GM12878 (cell line): ENCODE measurements at places on chromosomes 13 and 19.
A peak's percentile ranks its signal among the peaks of the same experiment; 100 is the strongest.

GRCh38 chr19:3964256-3965194 lies 6.4 kb downstream of the DAPK3 start:
- no peak for DNase-seq
- no peak overlapping the region for H3K4me3 ChIP-seq
- H3K27ac ChIP-seq, result no peak overlapping the region
- H3K4me1 ChIP-seq, result no peaks in the 10 kb centered on the region; the same call in 1 of the 2 replicates

- H3K36me3 ChIP-seq, result no peaks in the 10 kb centered on the region
- peaks cover 17% of the 10 kb centered on the region for H3K4me1 ChIP-seq
- H3K27ac ChIP-seq, result no peak overlapping the region
- no peak overlapping the region for H3K4me3 ChIP-seq
- no peaks in the 10 kb centered on the region for H3K27me3 ChIP-seq
Observed at GRCh38 chr19:6091771-6092291, 18.5 kb downstream of the RFX2 start.

DNA sequence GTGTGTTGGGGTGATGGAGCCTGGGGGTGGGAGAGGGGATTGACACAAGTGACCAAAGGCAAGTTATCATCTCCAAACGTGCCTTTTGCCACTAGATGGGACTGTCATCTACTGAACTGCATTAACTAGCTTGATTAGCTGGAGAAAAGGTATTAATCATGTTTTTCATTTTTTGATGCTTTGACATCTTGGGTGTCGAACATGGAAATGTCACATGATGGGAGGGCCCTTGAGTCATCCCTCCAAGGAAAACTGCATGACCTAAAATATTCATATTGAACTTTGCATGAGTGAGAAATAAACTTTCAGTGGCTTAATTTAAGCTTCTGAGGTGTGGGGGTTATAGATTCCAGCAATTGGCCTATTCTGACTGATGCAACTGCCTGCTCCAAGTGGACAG lies 73.3 kb downstream of the ALOX5AP start:
- H3K36me3 ChIP-seq, result no peaks in the 10 kb centered on the region
- no peak overlapping the region for H3K4me3 ChIP-seq
- no peak for DNase-seq
- H3K27ac ChIP-seq, result no peak overlapping the region

- peak overlapping the region; percentile 87 for H3K27ac ChIP-seq
- peak; percentile 43 for DNase-seq
- peaks cover 42% of the 10 kb centered on the region; the same call in 1 of the 2 replicates for H3K36me3 ChIP-seq
- no peaks in the 10 kb centered on the region for H3K27me3 ChIP-seq
Observed at GRCh38 chr19:43747557-43748204, 7.1 kb downstream of the SMG9 start.

- no peak overlapping the region for H3K27ac ChIP-seq
- peaks cover 8% of the 10 kb centered on the region for H3K36me3 ChIP-seq
- H3K27me3 ChIP-seq, result no peaks in the 10 kb centered on the region
- H3K4me3 ChIP-seq, result no peak overlapping the region
- no peak for DNase-seq
- no peaks in the 10 kb centered on the region for H3K4me1 ChIP-seq
Observed at GRCh38 chr19:1370579-1371361, 12.9 kb upstream of the NDUFS7 start.

- H3K4me1 ChIP-seq, result no peaks in the 10 kb centered on the region
- H3K4me3 ChIP-seq, result no peak overlapping the region
- H3K27ac ChIP-seq, result no peak overlapping the region
- H3K27me3 ChIP-seq, result no peaks in the 10 kb centered on the region
- DNase-seq, result no peak
- H3K36me3 ChIP-seq, result no peaks in the 10 kb centered on the region
Observed at GRCh38 chr19:50943074-50943828, 9.6 kb downstream of the KLK5 start.

GRCh38 chr19:48333467-48334384 lies 8.4 kb downstream of the EMP3 start:
- peak overlapping the region; percentile 98 for H3K27ac ChIP-seq
- 0 out of 2 replicates have a peak, but pooled peaks cover 3% of the 10 kb centered on the region for H3K36me3 ChIP-seq
- peak; percentile 82 for DNase-seq
- peaks cover 28% of the 10 kb centered on the region for H3K4me1 ChIP-seq
- no peaks in the 10 kb centered on the region for H3K27me3 ChIP-seq
- peak overlapping the region; percentile 77 for H3K4me3 ChIP-seq

- H3K4me3 ChIP-seq, result peak overlapping the region; percentile 74
- DNase-seq, result peak; percentile 79
- peak overlapping the region; percentile 99 for H3K27ac ChIP-seq
- H3K4me1 ChIP-seq, result peaks cover 8% of the 10 kb centered on the region
- H3K27me3 ChIP-seq, result no peaks in the 10 kb centered on the region; the same call in 1 of the 2 replicates
Observed at GRCh38 chr19:13861714-13862531, 15.0 kb upstream of the NANOS3 start.

DNA sequence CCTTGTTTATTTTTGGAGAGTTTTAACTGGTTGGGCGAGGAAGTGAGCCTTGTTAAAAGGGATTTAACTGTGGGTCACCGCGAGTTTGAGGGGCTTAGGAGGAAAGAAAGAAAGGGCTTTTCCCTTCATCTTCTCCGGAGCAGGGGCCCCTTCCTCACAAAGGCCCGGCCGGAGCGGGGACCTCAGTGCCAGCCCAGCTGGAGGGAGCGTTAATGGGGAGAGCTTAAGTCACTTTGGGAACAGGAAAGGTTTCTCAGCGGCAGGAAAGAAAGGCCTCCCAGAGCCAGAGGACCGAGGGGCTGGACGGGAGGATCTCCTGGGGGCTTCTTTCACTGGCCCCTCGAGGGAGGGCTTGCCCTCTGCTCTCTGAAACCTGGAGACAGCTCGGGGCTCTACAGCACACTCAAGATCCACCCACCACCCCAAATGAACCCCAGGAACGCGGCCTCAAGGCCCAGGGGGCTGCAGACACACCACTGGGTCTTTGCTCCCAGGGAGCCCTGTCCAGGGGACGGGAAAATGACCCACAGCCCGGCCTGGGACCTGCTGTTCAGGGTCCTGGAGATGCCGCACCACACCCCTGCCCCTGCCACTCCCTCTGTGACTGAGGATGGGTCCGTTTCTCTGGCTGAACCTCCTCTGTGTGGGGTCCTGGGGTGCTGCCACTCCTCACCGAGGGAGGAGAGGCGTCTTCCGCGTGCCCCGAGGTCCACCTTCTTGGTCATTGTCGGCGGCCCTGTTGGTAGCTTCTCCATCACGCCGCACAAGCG lies 128.3 kb downstream of the URI1 start:
- H3K4me3 ChIP-seq, result no peak overlapping the region
- H3K4me1 ChIP-seq, result no peaks in the 10 kb centered on the region
- H3K27me3 ChIP-seq, result no peaks in the 10 kb centered on the region
- H3K27ac ChIP-seq, result no peak overlapping the region

DNA sequence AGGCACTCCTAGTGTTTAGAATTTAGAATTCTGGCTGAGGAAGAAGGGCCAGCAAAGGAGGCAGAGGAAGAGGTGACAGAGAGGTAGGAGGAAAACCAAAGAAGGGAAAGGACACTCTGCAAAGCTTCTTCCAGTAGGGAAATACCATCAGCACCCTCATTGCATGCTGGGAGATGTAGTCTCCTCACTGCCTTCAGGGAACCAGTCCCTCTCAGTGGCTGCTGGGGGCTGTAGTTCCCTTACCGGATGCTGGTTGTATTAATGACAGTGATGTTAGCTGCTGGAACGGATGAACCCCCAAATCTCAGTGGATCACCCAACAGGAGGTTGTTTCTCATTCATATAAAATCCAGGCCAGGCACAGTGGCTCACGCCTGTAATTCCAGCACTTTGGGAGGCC lies 10.1 kb downstream of the GRIN2D start:
- no peaks in the 10 kb centered on the region for H3K27me3 ChIP-seq
- H3K4me1 ChIP-seq, result peaks cover 6% of the 10 kb centered on the region
- no peak overlapping the region for H3K4me3 ChIP-seq
- H3K27ac ChIP-seq, result no peak overlapping the region
- no peaks in the 10 kb centered on the region for H3K36me3 ChIP-seq

DNA sequence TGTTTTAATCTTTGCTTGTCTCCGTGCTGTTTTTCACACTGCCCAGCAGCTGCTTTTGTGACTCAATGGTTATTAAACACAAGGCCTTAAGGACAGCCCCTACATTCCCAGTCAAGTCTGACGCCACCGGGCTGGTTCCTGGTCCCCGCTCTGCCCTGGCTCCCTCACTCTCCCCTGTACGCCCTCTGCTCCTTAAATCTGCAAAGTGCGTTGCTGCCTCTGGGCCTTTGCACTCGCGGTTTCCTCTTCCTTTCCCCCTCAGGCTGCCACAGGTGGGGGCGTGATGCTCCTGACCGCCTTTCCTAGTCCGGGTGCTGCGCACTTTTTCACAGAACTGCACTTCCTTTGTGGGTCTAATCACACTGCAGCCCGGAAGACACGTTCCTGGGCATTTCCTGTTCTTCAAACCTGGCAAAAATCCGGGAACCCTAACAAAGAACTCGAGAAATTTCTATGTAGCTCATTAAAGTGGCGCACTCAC lies 25.6 kb downstream of the NOSIP start:
- DNase-seq, result no peak
- H3K27me3 ChIP-seq, result no peaks in the 10 kb centered on the region
- peaks cover 10% of the 10 kb centered on the region for H3K36me3 ChIP-seq
- H3K4me1 ChIP-seq, result no peaks in the 10 kb centered on the region
- H3K4me3 ChIP-seq, result no peak overlapping the region
- H3K27ac ChIP-seq, result no peak overlapping the region

DNA sequence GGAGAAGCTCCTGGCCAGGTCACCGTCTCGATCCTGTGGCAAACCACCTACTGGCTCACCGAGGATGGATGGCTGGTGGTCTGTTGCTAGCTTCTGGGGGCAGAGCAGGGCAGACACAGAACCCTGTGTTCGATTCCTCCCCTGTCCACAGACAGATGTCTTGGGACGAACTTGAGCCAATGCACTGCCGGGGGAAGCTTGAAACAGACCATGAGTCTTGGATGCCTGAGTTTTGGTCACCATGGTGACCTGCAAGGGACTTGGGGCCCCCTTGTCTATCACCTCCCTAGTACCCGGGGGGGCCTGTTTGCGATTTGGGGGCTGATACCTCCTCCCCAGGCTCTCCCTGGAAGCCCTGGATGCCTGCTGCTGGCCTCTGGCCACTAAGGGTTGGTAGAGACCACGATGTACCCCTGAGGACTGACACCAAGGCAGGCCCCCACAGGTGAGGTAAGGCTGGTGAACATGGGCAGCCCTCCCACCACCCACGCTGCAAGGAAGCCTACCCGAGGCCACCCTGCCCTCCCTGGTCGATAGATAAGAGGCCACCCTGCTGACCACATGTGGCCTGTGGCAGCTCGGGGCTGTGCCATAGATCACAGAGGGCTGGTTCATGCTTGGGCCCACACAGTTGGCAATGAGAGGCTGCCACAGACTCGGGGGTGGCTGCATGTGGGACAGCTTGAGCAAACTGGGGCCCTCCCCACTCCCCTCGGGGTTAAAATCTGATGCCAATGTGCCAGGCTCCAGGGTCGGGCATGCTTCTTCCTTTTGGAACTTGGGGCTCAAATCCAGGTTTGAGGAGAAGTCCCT lies 10.7 kb downstream of the IQCN start:
- H3K4me1 ChIP-seq, result no peaks in the 10 kb centered on the region
- H3K27me3 ChIP-seq, result no peaks in the 10 kb centered on the region
- no peak for DNase-seq
- no peak overlapping the region for H3K27ac ChIP-seq
- H3K4me3 ChIP-seq, result no peak overlapping the region

GRCh38 chr19:30158067-30158892 lies 213.9 kb upstream of the ZNF536 start:
- DNase-seq, result no peak
- no peak overlapping the region for H3K27ac ChIP-seq
- no peaks in the 10 kb centered on the region; the same call in 1 of the 2 replicates for H3K27me3 ChIP-seq
- no peak overlapping the region for H3K4me3 ChIP-seq
- H3K4me1 ChIP-seq, result peaks cover 10% of the 10 kb centered on the region

GRCh38 chr13:27474751-27475268 lies 24.4 kb upstream of the MTIF3 start:
- no peak for DNase-seq
- H3K36me3 ChIP-seq, result no peaks in the 10 kb centered on the region
- no peak overlapping the region for H3K27ac ChIP-seq
- H3K4me1 ChIP-seq, result peaks cover 14% of the 10 kb centered on the region
- no peak overlapping the region for H3K4me3 ChIP-seq
- no peaks in the 10 kb centered on the region for H3K27me3 ChIP-seq

GRCh38 chr13:35389535-35389934 lies 87.0 kb downstream of the MAB21L1 start:
- H3K4me3 ChIP-seq, result no peak overlapping the region
- H3K4me1 ChIP-seq, result no peaks in the 10 kb centered on the region
- no peak overlapping the region for H3K27ac ChIP-seq
- H3K27me3 ChIP-seq, result no peaks in the 10 kb centered on the region

DNA sequence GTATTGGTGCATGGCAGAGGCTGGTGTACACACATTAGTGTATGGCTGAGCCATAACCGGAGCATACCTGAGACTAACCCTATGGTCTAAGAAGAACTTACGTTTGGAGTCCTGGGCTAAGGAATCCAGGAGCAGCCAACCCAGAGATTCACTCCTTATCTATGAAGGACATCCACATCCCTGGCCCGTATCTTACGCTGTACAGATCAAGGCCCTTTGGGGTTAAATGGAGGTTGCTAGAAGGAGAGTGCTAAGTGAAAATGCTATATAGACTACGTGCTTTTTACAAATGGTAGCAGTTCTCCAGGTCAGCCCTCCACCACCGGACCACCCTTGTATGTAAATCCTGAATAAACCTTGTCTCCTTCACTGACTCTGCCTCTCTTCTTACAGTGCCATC lies 1.9 kb upstream of the SUGT1 start:
- no peaks in the 10 kb centered on the region; the same call in 1 of the 2 replicates for H3K4me1 ChIP-seq
- no peaks in the 10 kb centered on the region for H3K27me3 ChIP-seq
- peaks cover 8% of the 10 kb centered on the region; the same call in 1 of the 2 replicates for H3K36me3 ChIP-seq
- no peak overlapping the region; the same call in 1 of the 2 replicates for H3K27ac ChIP-seq
- no peak for DNase-seq

- H3K27ac ChIP-seq, result no peak overlapping the region
- no peak overlapping the region for H3K4me3 ChIP-seq
- H3K36me3 ChIP-seq, result no peaks in the 10 kb centered on the region
- no peak for DNase-seq
- peaks cover 4% of the 10 kb centered on the region for H3K27me3 ChIP-seq
- no peaks in the 10 kb centered on the region; the same call in none of the 2 replicates for H3K4me1 ChIP-seq
Observed at GRCh38 chr19:7729831-7730285, 2.1 kb downstream of the CLEC4G start.
